ENCODE measurements at places on chromosomes 16 and 17. TPM values are rescaled to one million over a fixed set of nuclear protein-coding genes. Genes with fewer than 3 reads are reported as not detected.

RNU2-1 gene
- not detected for total RNA-seq

KRT222 gene
- total RNA-seq, result 0.20 TPM

TBC1D3K gene
- total RNA-seq, result not detected

ITGAL gene
- not detected for total RNA-seq

DHRS7C gene
- total RNA-seq, result not detected

FAM234A gene
- 50.4 TPM for total RNA-seq

ALOX15B gene
- 0.20 TPM for total RNA-seq

ITGB3 gene
- 104 TPM for total RNA-seq

NPIPB13 gene
- total RNA-seq, result not detected

WNK4 gene
- total RNA-seq, result not detected
